ENCODE measurements at places on chromosomes 5 and 9.
A peak's percentile ranks its signal among the peaks of the same experiment; 100 is the strongest.

DNA sequence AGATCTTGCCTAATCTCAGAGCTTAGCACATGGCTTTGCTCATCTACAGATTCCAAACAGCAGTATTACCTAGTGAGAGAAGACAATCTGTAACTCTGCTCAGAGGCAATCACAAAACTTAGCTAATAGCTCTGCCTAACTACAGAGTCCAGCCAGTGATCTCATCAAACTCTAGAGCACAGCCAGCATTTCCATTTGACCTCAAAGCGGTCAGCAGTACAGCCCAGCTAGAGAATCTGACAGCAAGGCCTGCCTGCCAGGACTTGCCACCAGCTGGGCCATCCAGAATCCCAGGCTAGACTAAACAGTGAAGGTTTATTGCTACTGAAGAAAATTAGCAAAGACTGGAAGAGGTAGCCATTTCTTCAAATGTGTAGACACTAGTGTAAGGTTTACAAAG is 217.9 kb upstream of the VLDLR start:
- DNase-seq = no peak

DNA sequence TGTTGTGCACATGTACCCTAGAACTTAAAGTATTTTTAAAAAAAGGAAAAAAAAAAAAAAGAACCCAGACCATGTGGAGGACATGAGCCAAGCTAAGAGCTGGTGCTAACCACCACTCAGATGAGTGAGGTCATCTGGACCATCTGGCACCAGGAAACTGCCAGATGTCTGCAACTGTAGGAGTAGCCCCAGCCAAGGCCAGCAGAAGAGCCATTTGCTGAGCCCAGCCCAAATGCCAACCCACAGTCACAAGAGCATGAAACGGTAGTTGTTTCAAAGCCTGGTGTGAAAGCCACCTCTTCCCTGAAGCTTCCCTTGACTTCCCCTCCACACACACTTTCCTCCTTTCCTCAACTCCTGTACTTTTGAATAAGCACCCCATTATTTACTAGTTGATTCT is 69.2 kb upstream of the FCN1 start:
- no peak for DNase-seq

DNA sequence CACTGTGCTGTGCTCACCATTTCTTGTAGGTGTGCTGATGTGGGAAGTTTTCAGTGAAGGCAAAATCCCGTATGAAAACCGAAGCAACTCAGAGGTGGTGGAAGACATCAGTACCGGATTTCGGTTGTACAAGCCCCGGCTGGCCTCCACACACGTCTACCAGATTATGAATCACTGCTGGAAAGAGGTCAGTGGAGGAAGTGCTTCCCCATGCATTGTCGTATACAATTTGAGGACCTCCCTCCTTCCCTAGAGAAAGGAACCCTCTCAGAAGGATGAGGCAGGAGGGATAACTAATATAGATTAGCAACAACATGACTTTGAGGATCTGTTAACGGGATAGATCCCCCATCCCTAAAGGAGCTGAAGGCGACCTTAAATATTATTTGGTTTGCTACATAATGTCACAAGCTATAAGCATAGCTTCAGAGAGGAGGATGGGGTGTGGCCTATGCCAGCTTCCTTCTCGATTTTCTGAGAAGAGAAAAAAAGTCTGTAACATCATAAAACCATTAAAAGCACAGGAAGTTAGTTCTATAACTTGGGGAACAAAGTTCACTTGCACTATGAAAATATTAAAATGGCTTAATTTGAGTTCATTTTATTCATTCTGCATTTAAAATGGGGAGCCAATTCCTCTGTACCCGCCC is 17.0 kb upstream of the CYFIP2 start:
- DNase-seq = no peak

GRCh38 chr5:74185599-74185998 is 454.9 kb downstream of the ENC1 start:
- DNase-seq = no peak

DNA sequence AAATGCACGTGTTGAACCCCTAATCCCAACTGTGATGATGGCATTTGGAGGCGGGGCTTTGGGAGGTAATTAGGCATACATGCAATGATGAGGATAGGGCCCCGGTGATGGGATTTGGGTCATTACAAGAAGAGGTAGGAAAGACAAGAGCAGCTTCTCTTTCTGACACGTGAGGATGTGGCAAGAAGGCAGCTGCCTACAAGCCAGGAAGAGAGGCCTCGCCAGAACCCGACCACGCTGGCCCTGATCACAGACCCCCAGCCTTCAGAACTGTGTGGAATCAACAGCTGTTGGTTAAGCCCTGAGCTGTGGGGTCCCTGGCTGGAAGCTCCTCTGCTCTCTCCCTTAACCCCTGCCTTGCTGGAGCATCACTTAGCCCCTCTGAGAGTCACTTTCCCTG is 57.5 kb downstream of the COL23A1 start:
- DNase-seq = no peak

GRCh38 chr9:127445851-127446712 is 5.1 kb downstream of the RPL12 start:
- no peak for DNase-seq

DNA sequence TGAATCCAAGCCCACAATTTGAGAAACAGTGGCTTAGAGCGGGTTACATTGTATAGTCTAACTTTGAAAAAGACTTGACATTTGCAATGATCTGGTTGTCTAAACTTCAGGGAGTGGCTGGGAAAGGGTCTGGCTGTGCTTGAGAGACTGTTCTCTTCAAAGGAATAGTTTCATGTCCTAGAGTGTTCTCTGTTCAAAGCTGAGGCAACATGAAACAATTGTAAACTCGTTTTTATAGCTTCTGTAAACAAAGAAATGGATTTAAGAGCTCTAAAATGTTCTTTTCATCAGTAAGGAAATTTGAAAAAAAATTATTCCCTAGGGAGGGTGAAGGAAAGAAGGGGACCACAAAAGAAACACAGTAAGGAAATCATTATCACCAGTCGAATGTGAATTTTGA is 41.6 kb downstream of the FOCAD start:
- DNase-seq = no peak

GRCh38 chr5:93722588-93722987 is 18.8 kb downstream of the POU5F2 start:
- DNase-seq = no peak

GRCh38 chr5:17216176-17216973 is 1.1 kb upstream of the BASP1 start:
- DNase-seq = peak; percentile 60

DNA sequence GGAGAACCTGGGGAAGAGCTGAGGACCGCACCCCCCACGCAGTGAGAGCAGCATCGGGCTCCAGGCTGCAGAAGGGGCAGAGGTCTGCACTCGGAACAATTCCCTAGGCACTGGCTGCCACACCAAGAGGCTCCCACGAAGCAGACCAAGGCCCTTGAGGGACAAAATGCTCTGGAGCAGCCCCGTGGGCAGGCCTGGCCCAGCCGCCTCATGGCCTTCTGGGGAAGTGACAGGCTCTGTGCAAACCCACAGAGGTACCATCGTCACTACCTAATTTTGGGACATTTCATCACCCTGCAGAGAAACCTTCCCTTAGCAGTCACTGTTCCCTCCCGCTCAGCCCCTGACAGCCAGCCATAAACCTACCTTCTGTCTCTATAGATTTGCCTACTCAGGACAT is 15.9 kb downstream of the FBXW5 start:
- no peak for DNase-seq

GRCh38 chr9:76321195-76321828 is 72.9 kb downstream of the RFK start:
- no peak for DNase-seq

GRCh38 chr9:104992659-104993058 is 64.7 kb upstream of the ABCA1 start:
- DNase-seq = no peak

DNA sequence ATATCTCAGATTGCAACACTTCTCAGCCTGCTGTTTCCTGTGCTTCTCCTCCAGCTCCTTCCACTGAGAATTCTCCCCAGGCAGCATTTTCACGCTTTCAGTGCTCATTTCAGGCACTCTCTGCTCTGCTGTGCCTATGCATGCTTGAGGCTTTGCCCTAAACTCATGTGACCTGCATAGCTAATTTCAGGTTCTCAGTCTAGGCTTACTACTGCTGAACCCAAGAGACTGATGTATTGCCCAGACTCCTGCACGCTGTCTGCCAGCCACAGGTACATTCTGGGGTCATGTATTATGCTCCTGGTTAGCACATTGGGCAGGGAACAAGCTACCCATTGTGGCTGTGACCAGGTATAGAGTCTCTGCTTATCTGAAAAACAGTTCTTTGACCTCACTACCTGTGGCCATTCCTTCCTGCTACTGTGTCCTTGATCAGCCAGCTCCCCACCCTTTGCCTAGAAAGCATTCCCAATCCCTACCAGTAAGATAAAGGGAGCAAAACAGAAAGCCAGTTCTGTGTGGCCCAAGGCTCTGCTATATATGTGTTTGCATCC is 34.7 kb downstream of the PIP5K1B start:
- peak; percentile 69 for DNase-seq

DNA sequence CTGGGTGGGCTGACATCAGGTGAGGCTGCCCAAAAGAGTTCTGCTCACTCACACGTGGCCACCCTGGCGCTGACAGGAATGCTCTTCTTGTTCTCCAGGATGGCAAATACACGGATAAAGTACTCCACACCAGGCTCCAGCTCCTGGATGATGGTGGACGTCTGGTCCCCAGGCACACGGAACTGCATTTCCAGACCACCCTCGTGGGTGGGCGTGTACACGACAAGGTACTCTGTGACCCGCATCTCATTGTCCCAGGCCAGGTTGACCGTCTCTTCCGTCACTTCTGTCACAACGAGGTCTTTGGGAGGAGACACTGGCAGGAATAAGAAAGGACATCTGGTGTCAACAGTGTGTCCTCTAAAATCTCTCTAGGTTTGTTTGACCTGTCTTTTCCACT is 33.8 kb downstream of the TNC start:
- no peak for DNase-seq

GRCh38 chr9:97855486-97855875 is 2.5 kb downstream of the FOXE1 start:
- no peak for DNase-seq

GRCh38 chr5:32255540-32255900 is 57.2 kb downstream of the MTMR12 start:
- DNase-seq = no peak

- DNase-seq = no peak
These were observed 533.3 kb downstream of the CDH12 start for GRCh38 chr5:22319798-22320197.

- DNase-seq = no peak
These were observed 313.4 kb downstream of the DEPDC1B start for GRCh38 chr5:60386436-60387050.

- no peak for DNase-seq
These were observed 20.6 kb downstream of the CCNH start for GRCh38 chr5:87392170-87392569.

GRCh38 chr9:110769667-110770066 is 101.1 kb downstream of the MUSK start:
- DNase-seq = no peak

GRCh38 chr5:161924270-161924669 is 76.3 kb downstream of the GABRA1 start:
- DNase-seq = no peak

DNA sequence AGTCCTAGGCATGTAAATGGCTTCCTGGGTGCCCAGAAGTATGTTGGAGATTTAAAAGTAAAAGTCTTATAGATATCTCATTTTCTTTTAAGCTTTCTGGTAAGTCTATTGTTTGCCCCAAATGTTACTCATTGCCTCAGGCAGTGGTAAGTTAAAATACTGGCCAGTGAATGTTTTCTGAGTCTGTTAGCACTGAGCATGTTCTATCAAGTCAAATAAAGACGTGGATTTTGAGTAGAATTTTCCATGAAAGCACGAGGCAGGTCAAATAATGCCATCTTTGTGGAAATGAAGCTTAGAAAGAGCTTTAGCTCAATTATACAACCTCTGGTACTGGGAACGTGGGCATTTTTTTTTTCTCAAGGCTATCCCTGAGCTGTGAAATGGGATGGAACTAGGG is 651.3 kb upstream of the ACO1 start:
- no peak for DNase-seq

- no peak for DNase-seq
These were observed 65.5 kb upstream of the POU4F3 start for GRCh38 chr5:146273109-146273508.

DNA sequence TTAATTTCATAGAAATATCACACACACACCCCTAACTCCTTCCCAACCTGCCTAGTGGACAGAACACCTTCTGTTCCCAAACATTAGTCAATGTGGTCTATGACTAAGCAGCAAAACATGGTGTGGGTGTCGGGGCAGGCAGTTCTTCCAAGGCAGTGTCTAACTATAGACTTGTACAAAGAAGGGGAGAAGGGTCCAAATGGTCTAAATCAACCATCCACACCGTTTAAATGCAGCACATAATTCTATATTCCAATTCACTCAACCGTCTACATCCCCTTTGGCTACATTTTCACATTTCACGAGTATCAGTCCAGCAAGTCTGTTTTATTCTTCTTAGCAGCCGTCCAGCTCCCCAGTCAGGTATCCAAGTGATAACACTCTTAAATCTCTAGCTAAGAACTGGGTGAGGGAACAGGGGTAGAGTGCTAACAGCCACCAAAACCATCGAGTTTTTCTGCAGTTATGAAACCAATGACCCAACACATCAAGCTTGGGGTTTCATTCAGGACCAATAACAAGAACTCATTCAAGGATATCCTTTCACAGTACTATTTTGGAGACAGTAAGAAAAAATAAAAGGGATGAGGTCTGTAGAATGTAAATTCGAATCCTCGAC is 3.3 kb downstream of the ZNF608 start:
- DNase-seq = no peak

GRCh38 chr9:6758248-6758497 is 400 bp downstream of the KDM4C start:
- peak; percentile 68 for DNase-seq

GRCh38 chr5:56316299-56316994 is 83.3 kb upstream of the ANKRD55 start:
- DNase-seq = no peak

GRCh38 chr9:79809316-79809876 is 237.6 kb downstream of the TLE4 start:
- DNase-seq = no peak

DNA sequence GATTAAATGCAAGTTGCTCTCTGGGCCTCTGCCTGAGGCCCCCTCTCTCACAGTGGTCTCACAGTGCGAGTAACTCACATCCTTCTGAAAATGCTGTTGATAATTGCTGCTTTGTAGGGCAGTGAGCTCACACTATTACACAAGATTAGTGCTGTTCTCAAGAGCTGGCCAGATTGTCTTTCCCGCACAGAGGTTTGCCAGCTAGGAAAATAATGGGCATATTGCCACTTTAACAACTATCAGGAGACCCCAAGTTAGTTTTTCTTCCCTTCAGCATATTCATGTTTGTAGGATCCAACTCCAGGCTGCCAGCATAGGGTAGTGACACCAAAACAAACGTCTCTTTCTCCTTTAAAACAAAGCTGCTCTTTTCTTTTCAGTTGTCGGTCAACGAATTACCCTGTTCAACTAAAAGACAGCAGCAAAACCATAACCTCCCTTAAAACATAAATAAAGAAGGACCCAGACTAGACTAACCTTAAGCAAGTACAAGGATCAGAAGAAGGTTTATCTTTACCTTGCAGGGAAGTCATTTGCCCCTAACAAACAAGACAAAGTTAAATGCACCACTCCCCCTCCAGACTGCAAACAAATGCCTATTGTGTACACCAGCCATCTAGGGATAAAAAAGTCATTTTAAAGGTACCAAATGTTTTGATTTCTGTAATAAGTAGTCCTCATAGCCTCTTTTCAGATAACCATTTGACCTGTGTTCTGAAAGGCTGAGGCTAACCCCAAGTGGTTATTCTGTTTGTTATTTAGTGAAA is 91.4 kb downstream of the VCAN start:
- no peak for DNase-seq

- no peak for DNase-seq
These were observed 137.0 kb downstream of the MRPS30 start for GRCh38 chr5:44945743-44946142.

Data from left colon (tissue), 2 donors.